ENCODE measurements at places on chromosomes 5 and 9.

- DNase-seq = no peak
Measured at GRCh38 chr5:64634997-64635686, 55.2 kb upstream of the SHISAL2B start.

- DNase-seq = no peak
Measured at GRCh38 chr5:72234265-72234700, 85.8 kb downstream of the MRPS27 start.

DNA sequence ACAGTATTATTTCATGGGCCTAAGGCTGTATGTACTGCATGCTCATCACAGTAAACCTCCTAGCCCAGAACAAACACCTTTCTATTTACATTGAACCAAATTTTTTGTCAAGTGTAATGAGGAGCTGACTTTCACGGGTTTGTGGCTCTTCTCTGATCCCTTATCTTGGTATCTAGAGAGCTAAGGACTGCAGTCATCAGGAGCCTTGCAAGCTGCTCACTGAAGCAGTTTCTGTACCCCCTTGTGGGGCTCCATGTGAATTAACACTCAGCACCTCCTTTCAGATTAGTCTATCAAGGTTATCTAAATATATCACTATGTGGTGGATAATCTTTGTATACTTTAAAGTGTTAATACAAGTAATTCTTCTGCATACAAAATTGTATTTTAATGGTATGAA, 108.2 kb downstream of the AUH start:
- DNase-seq = no peak

GRCh38 chr5:177358370-177358819, 671 bp downstream of the RGS14 start:
- no peak for DNase-seq

DNA sequence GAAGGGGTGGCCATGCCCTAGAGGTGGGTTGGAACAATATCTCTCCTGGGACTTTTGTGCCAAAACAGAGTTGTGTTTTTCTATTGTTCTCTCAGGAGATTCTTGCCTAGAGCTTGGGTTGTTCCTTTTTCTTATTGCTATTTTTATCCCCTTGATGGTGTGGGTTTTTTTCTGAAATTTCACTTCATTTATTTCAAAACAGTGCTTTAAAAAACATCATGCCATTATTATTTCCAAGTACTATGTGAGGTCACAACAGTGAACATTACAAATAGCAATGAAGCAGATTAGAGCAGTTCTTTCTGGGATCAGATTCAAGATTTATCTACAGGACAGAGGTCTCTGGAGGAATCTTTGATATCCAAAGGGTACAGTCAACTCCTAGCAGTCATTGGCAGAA, 76.6 kb downstream of the ACTBL2 start:
- DNase-seq = no peak

DNA sequence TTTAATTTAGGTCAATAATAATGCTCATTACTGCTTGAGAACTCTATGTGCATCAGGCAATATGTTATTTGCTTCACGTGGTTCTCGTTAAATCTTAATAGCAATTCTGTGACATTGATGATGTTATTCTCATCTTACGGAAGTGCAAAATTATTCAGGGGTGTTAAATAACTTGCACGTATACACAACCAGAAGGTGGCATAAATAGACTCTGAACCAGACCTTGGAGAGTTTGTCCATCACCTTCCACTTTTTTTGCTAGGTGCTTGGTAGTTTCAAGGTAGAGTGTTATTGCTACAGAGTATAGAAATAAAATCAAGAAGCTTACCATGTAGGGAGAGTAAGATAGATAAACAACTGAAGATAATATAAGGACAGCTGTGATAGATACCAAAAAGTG, 23.6 kb upstream of the TNFAIP8 start:
- DNase-seq = no peak

DNA sequence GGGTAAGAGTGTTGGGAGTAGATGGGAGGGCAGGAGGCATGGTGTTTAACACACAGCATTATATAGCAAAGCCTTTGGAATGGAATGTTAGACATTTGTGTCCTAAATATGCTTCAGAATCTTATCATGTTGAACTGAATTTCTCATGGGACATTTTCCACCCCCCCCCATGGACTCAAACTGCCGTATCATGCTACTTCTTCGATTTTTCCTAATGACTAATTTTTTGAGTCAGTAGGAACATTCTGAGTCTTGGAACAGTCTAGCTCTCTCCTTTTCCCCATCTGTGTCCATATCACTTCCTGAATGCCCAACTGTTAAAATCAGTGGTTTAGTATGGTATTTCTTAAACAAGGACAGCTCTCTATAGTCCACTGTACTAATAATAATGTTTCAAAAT, 380.6 kb downstream of the TLE4 start:
- no peak for DNase-seq
